Tibial nerve (tissue), 4 donors: ENCODE measurements at places on chromosomes 3 and 15.

- no peak for DNase-seq
Measured at GRCh38 chr3:115626006-115626409, 2.7 kb downstream of the GAP43 start.

DNA sequence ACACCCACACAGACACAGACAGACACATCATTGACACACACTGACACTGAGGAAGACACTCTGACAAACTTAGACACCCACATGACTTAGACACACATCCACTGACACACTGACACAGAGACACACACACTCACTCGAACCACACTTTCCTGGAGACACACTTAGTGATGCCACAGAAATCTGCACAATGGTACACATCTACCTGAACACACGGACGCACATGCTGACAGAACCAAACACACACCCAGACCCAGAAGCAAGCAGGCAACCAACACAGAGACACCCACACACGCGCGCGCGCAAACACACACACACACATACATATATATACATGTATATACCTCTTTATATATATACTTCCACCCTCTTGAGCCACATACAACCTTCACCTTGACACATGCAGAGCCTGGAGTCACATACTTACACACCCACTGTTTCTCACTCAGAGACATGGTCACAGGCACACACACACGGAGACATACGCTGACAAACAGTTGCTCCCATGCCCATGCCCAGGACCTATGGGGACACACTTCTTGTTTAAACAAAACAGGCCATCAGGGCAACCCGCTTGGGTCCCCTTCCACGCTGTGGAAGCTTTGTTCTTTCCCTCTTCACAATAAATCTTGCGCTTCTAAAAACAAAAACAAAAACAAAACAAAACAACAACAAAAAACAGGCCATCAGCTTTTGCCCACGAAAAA, 913 bp upstream of the SCN5A start:
- DNase-seq: no peak

DNA sequence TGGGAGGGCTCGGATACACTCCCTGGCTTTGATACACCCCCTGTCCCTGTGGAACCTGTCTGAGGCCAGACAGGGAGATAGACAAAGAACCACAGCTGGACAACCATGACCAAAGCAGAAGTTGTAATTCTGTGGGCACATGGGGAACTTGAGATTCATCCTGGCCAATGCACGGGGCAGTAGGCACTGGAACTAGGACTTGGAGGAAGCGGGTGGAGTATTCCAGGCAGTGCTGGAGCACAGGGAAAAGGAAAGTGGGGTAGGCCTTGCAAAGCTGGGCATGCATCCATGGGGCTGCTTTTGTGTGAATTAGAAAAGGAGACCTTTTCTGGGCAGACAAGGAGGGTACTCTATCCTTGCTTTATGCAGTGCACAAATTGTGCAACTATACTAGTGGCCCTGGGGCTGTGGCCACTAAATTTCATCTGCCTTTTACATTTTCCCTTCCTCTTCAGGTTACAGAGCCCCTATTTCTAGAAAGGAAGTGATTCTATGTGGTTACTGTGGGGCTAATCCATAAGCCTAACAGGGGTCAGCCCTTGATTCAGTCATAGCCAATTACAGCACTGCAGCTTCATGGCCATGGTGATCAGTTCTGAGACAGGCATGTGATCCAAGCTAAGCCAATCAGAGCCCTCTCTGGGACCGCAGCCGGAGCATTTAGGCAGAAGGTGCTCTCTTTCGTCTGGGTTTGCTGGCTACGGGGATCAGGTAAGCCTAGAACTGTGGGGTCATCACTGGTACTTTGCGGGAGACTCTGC, 21.0 kb downstream of the CRABP1 start:
- DNase-seq: no peak

GRCh38 chr3:47365213-47366153, 15.3 kb upstream of the PTPN23 start:
- DNase-seq: no peak

DNA sequence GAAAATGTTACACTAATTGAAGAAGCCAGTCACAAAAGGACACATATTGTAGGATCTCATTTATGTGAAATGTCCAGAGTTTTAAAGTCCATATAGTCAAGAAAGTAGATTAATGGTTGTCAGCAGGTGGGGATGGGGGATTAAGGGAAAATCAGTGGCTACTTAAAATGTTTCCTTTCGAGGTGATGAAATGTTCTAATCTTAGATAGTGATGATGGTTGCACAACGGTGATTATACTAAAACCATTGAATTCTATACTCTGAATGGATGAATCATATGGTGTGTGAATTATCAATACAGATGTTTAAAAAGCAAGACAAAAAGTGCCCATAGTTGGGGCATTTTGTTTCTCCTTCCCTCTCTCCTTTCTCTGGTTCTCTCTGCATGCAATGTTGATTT, 164.6 kb downstream of the ATG7 start:
- no peak for DNase-seq
